COR-L47 (cell line): ENCODE measurements at places on chromosomes 16 and 17.

DNA sequence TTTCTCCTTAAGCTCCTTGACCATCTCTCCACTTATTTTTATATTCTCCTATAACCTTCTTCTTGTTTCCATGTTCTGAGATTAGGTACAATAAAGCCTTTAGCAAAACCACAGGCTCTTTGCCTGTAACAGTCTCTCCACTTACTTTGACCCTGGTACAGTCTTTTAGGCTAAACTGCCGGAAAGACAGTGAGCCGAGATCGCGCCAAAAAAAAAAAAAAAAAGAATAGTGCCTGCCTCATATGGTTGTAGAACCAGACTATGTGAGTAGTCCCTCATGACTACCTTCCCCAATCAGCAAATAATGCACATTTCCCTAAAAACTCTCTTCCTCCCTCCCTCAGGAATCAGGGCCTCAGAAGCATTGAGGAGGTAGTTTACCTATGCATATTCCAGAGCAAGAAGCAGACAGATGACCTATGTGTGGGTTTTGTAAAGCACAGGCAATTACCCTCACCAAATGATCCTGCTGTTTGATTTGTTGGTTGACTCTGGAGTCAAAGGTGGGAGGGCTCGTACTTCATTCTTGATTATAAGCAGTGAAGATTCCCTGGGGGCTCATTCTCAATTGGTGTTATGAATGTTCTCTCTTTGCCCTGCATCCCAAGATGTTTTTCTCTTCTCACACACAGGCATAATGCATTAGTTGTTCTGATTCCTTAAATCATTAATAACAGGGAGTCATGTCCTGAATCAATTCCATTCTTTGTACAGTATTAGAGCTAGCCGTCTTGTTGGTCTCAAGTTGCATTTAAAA lies 8.9 kb upstream of the NME1 start:
- DNase-seq: no peak

DNA sequence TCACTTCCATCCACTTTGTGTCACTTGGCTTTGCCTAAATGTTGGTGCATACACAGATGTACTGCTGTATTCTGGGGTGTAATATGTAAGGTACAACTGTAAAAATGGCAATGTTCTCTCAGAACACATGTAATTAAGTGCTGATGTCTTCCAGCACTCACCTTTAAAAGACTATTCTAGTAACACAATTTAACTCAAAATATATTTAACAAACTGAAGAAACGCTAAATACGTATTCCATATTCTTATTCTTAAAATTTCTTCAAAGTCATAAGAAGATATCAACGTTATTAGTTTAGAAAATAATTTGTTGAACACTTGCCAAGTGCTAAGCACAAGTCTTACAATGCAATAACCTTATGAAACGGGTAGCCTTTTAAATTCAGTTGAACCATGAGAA lies 3.6 kb downstream of the CMC2 start:
- DNase-seq: no peak

- peak; percentile 49 for DNase-seq
Measured at GRCh38 chr16:66905633-66906539, 12.8 kb downstream of the CDH16 start.

DNA sequence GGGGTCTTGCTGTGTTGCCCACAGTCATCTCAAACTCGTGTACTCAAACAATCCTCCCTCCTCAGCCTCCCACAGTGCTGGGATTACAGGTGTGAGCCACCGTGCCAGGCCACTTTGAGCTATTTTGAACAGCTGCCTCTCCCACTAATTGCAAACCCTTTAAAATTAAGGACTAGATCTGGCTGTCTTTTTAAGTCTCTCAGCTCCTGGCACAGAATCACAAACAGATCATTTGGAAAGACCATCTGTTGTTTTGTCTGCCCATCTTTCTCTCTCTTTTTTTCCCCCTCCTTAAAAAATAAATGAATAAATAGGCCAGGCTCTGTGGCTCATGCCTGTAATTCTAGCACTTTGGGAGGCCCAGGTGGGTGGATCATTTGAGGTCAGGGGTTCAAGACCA lies 10.9 kb upstream of the STAT3 start:
- no peak for DNase-seq

- DNase-seq: no peak
Measured at GRCh38 chr17:76243826-76244679, 3.8 kb upstream of the RNF157 start.

DNA sequence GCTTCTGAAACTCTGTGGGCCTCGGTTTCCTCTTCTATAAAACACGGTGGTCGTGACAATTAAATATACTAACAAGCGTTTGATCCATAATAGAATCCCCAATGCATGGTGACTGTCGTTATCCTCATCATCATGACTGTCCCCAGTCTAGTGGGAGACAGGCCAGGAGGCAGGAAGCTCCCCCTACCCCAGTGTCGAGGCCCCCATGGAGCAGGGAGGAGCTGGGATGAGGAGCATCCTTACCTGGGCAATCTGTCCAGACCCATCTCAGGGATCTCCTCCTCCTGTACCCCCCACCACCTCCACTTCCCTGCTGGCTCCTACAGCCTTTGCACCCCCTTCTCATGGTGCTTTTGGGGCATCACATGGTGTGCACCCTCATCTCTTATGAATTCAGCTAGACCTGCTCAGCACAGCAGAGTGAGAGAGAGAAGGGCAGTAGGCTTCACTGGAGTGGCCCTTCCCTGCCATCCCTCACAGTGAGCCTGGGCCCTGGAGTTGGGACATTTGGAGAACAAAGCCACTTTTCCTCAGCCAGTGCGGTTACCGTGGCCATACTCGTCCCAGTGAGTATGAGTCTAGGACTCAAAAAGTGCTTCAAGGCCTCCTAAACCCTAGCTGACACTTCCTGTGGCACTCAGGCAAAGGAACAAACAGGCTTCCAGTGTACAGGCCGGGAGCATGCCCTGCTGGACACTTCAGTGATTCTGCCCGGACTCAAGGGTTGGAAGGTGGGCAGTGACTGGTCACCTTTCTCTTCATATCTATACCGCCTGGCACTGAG lies 148.6 kb downstream of the CLEC16A start:
- no peak for DNase-seq

GRCh38 chr16:51550800-51551347 lies 399.8 kb upstream of the SALL1 start:
- no peak for DNase-seq

GRCh38 chr17:5793899-5794298 lies 209.6 kb upstream of the NLRP1 start:
- no peak for DNase-seq

GRCh38 chr16:76345163-76345661 lies 68.0 kb downstream of the CNTNAP4 start:
- DNase-seq: no peak

DNA sequence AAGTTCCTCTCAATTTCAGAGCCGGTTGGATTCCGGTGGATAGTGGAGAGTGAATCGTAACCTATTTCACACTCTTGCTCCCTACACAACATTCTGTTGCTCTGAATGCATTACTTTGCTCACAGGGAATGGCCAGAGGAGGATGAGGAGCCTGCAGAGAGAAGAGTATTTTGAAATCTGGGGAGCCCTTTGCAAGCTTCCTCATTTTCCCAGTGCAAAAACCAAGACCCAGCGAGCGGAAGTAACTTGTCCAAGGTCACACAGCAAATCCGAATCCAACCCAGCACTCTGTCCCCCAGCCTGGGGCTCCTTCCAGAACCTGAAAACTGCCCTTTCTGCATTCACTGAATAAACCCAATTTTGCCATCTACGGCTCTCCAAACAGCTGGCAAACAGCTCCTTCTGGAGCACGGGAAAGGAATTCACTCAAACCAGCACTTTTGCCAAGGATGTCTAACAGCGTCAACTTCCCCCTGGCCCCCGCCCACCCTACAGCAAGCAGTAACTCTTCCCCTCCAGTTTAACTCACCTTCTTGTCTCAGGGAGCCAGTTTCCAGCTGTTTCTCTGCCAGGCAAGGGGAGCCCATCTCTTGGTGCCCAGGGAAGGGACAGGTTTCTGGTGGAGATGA lies 557 bp downstream of the KCNG4 start:
- DNase-seq: no peak

GRCh38 chr17:74219576-74220133 lies 6.3 kb downstream of the TTYH2 start:
- no peak for DNase-seq

DNA sequence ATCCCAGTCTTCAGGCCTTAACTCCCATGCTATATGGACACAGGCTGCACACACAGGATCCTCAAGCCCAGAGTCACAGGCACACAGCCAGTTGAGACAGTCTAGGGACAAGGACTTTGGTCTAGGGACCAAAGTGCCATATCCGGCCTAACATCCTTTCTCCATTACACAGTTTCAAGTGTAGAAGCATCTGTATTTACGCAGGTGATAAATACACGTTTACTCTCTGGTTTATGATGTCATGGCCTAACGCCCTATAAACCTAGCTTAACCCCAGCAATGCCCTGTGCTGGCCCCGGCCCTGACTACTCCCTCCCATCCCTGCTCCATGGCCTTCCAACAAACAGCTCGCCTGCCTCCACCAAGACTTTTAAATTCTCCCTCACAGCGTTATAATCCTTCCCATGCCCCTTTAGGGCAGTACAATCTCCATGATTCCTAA lies 17.1 kb downstream of the CUEDC1 start:
- no peak for DNase-seq

GRCh38 chr16:80151722-80152111 lies 389.1 kb upstream of the DYNLRB2 start:
- DNase-seq: no peak

DNA sequence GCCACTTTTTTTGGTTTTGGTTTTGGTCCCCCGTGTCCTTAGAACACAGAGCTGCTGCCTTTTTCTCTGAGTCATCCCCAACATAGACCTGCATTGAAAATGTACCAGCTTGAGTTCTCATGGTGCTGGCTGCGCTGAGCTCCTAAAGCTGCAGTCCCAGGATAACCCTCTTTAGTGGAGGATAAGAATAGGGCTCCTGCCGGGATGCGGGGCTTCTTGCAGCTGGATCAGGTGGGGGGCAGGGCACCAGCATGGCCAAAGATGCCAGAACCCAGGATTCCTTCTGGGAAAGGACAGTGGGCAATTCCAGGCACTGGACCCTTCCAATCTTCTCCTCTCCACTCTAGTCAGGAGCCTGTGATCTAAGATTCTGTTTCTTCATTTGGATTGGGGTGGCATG lies 8.3 kb upstream of the CLUH start:
- no peak for DNase-seq

DNA sequence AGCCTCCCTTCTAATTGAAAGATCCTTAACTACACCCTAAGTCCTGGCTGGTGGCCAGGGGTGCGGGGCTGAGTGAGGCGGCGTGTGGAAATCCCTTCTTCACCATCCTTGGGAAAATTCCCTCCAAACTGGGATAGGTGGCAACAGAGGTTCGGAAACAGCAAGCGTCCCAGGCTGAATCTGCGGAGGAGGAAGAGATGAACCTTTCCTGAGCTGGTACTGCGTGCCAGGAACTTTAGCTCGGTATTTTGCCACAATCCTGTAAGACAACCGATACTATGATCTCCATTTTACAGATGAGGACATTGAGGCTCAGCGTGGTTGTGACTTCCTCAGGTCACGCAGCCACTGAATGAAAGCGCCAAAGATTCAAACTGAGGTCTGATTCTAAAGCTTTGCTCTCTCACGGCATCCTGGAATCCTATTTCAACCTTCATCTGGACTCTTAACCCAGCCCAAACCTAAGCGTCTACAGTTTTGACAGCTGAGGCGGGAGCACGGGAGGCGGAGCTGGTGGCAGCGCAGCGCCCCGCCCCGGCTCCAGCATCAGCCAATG lies 583 bp upstream of the CYLD start:
- DNase-seq: no peak

GRCh38 chr17:34306466-34306865 lies 12.8 kb upstream of the CCL8 start:
- DNase-seq: no peak

- no peak for DNase-seq
Measured at GRCh38 chr17:50511058-50511457, 2.8 kb downstream of the MYCBPAP start.

DNA sequence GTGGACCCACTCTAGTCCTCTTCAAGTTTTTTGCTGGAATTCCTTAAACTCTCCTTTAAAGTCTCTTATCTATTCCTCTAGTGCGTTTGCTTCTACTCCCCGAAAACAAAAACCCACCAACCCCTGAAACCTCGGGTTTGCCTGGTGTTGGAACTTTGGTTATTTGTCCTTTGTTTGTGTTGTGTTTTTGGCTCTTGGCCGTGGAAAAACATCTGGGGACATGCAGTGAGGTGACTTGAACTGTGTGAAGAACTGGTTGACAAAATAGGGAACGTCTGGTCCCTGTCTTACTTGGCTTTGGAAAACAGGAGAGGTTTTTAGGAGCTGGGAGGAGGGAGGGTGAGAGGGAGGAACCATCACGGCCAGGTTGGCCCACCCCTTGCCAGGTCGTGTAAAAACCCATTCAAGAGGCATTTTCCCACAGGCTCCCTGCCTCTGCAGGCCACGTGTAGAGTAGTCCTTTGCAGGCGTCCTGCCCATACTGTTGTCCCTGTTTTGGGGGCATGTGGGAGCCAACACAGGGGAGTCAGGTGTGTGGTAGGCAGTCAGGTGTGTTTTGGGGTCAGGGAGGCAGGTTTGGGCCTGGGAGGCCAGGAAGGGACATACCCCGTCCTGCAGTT lies 169.3 kb downstream of the RAB11FIP4 start:
- no peak for DNase-seq

- no peak for DNase-seq
Measured at GRCh38 chr16:29734786-29735185, 11.0 kb downstream of the C16orf54 start.

DNA sequence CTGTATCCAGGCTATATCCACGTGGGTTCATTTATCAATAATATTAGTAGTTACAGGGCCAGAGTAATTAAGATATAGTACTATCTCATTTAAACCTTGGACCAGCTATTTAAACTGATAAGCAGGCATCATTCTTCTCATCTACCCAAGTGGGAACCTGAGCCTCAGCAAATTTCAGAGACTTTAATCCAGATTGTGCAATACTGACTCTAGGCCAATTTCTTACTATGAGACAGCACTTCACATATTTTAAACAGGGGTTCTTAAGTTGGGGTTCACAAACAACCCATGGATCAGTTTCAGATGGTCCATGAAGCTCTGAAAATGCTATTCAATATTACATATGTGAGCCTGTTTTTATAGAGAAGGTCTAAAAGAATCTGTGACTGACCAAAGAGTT lies 302.7 kb upstream of the PSMD7 start:
- no peak for DNase-seq

GRCh38 chr17:66985338-66986237 lies 21.1 kb downstream of the CACNG4 start:
- DNase-seq: no peak

GRCh38 chr17:79047923-79048825 lies 24.2 kb downstream of the C1QTNF1 start:
- no peak for DNase-seq

GRCh38 chr17:74082886-74083285 lies 120.6 kb upstream of the RPL38 start:
- peak; percentile 78 for DNase-seq
